ENCODE measurements at places on chromosomes 6 and 20.

- peak; percentile 41 for DNase-seq
These were observed 11.3 kb downstream of the ELMO2 start for GRCh38 chr20:46394872-46395760.

DNA sequence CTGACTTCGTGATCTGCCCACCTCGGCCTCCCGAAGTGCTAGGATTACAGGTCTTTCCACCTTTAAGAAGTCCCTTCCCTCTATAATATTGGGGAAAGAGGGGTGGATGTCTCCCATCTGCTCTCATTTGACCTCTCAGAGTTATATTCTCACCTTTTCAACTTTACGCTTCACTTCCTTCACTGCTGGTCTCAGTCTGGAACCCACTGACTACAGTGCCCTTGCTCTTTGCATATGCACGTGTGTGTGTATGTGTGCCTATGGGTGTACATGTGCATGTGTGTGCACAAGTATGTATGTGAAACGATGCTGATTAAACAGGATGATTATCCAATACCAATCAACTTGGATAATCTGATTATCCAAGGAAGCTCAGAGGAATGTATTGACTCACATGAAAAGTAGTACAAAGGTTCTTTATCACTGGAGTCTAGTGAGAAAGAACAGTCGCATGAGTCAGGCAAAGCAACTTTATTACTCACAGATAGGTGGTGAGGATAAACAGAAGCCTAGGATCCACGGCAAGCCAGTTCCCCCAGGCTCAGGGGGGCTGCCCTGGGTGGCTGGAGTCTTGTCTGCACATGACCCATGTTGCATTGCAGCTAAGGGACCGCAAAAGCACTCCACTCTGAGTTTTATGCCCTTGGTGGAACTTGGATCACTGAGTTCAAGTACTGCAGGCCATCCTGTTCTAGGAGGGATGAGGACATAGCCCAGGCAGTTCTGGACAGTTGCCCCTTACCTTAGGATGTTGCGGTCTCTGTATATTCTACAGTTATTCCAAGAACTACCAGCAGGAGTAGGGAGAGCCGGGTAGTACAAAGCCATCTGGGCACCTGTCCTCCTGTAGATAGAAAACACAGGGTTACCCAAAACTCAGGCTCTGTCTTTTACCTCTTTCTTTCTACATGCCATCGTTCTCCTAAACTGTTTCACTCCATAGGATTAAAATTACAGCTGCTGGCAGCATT lies 50.9 kb downstream of the SNRNP48 start:
- DNase-seq, result no peak

DNA sequence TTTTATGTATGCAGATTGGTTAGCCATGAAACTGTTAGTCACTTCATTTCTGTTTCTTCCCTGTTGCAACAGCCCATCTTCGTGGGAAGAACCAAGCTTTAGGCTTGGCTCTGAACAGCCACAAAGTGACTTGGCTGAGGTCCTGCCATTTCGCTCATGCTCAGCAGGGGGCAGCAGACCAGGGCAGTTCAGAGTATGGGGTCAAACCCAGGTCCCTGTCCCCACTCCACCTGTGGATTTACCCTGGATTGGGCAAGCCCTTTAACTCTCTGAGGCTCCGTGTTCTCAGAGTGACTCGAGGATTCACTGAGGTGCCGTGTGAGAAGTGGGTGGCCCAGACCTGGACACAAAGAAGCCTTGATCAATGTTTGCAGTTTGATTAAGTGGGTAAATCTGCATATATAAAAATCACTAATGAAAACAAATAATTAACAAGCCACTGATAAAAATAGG lies 19.8 kb upstream of the MAP1LC3A start:
- DNase-seq, result no peak

DNA sequence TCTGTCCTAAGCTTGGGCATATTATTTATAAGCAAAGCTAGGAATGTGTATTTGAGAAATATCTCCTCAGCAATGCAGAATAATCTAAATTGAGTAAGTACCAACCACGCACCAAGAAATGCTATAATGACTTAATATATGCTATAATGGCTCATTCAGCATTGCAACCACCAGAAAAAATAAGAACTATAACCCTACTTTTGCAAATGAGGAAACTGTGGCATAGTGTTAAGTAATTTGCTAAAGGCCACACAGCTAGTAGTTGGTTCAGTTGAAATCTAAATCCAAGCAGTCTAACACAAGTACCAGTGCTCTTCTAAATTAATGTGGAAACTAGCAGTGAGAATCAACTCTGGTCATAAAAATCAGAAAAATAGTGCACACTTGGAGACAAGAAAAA lies 35.7 kb downstream of the HBS1L start:
- no peak for DNase-seq

DNA sequence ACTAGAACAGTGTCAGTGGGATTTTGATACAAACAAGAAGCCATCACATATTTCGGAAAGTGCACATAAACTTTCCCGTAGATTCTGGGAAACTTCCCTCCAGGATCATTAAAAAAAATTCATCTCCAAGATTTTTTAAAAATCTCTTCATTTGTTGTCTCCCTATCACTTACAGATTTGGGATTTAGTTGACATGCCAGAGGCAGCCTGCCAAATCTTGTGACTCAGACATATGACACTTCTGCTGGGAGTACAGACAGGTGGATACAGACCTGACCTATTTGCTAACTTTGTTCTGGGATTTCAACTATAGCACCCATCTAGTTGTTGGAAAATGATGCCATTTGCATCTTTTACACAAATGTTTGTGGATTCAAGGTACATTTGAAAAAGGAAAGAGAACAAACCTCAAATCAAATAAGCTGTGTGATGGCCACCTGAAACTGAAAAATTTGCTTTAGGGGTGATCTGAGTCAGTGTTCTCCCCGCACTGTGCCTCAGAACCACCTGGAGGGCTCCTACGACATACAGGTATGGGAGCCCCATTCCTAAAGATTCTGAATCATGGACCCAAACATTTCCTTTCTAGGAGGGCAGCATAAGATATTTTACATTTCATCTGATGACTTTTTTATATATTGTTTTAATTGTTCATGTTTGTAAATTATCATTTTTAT lies 21.9 kb upstream of the CD2AP start:
- DNase-seq, result no peak

- DNase-seq, result no peak
These were observed 4.9 kb upstream of the DEK start for GRCh38 chr6:18269253-18269652.

- DNase-seq, result no peak
These were observed 79.1 kb downstream of the RPP40 start for GRCh38 chr6:4924661-4925271.

- DNase-seq, result no peak
These were observed 68.7 kb downstream of the GRM1 start for GRCh38 chr6:146097586-146097985.

- no peak for DNase-seq
These were observed 38.9 kb downstream of the FBXO9 start for GRCh38 chr6:53103993-53104675.

- DNase-seq, result no peak
These were observed 56.5 kb upstream of the HDGFL1 start for GRCh38 chr6:22512686-22513427.

DNA sequence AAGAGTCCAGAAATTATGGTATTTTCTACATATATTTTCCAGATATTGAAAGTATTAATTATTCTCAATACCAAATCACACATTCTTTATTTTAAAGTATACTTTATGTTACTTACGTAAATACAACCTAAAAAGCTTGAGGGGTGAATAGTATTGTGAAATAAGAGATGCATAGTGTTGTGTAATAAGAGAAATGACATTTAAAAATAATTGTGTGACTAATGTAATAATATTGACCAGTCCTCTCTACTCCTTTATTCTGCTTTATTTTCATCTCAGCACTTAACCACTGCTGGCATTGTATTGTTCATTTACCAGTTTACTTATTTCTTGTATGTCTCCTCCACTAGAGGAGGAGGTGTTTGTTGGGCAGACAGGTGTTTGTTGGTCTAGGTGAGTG lies 135.6 kb downstream of the EYA4 start:
- DNase-seq, result no peak

DNA sequence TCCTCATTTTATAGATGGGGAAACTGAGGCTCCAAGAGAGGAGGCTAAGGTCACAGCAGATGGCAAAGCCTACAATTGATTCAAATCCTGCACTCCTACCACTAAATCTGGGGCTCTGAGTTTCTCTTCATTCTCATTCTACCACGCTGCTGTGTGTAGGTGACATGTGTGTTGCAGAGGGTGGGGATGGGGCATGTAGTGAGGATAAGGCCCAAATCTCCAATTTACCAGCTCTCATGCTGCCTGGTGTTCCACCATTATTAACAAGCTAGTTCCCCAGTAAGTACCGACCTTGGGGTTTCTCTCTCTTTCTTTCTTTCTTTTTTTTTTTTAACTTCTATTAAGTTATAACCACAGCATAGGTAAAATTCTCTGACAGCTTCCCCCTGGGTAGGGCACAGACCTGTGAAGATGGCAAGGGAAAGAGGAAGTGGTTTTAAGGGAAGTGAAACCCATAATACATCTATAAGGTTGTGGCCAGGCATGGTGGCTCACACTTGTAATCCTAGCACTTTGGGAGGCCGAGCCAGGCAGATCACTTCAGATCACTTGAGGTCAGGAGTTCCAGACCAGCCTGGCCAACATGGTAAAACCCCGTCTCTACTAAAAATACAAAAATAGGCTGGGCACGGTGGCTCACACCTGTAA lies 13.0 kb upstream of the MATN4 start:
- DNase-seq, result no peak

GRCh38 chr6:19851241-19852089 lies 14.3 kb downstream of the ID4 start:
- DNase-seq, result peak; percentile 27

DNA sequence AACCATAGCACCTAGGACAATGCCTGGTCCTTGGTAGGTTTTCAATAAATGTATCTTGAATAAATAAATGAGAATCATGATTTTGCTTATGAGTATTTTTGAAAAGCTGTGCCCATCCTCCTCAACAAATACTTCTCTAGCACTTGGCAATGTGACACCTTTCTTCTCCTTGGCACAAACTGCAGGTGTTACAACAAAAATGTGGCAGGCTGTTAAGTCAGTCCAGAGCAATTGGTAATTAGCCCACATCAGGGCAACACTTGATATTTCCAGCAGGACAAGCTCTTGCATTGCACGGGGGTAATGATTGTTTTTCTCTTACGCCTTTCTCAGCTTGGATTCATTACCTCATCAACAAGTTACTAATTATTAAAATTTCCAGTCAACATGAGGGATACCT lies 31.6 kb upstream of the SNX9 start:
- no peak for DNase-seq

- no peak for DNase-seq
These were observed 209.8 kb downstream of the HIVEP2 start for GRCh38 chr6:142735204-142735603.

DNA sequence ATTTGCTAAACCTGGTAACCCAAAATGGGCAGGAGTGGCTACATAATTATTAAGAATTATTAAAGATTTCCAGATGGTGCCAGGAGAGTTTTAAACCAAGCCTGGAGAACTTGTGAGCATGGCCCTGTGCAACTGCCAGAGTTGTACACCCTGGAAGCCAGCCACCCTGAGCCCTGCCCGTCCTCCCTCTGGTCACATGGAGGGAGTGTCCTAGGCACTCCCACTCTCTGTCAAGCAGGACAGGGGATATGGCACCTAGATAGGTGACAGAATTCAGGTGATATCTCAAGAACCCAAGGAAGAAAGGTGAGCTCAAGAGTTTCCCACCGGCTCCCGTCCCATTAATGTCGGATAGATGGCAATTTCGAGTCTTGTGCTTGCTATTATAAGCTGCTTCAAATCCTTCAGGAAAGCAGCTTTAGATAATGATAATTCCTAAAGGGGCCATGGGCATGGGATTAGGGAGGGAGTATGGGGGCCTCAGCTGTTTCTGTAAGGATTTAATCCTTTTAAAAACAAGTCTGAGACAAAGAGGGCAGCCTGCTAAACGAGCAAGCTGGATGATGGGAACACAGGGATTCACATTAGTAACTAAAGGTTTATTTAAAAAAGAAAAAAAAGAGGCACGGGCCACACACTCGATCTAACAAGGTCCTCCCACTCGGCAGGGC lies 169.1 kb downstream of the BMP7 start:
- DNase-seq, result no peak

DNA sequence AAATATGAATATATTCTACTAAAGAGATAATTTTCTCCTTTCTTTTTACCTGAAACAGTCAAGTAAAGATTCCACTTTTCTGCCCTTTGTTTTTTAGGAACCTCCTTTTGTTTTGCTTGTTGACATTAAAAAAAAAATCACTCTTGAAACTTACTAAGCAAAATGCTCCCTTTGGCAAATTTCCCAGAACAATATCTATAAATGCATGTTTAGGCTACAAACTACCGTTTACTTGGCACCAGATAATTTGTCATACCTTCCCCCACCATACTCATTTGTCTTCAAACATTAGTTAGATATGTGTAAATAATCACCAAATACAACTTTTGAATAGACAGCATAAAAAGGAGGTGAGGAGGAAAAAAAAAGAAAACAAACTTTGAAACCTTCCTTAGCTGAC lies 604.7 kb downstream of the RFPL4B start:
- DNase-seq, result no peak

DNA sequence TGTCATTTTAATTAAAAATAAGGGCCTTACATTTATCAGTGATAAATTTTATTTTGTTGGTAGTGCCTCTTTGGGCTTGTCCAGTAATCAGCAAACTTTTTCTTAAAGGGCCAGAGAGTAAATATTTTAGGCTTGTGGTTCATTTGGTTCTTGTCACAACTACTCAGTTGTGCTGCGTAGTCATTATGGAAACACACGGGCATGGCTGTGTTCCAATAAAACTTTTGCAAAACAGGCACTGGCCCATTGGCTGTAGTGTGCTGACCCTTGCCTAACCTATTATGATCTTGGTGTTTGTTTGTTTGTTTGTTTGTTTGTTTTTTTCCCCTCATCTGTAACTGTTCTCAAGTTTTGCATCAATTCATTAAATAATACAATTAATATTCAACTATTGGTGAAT lies 19.4 kb downstream of the TBPL1 start:
- DNase-seq, result no peak

- DNase-seq, result no peak
These were observed 65.8 kb downstream of the ADGRG6 start for GRCh38 chr6:142367501-142368018.

DNA sequence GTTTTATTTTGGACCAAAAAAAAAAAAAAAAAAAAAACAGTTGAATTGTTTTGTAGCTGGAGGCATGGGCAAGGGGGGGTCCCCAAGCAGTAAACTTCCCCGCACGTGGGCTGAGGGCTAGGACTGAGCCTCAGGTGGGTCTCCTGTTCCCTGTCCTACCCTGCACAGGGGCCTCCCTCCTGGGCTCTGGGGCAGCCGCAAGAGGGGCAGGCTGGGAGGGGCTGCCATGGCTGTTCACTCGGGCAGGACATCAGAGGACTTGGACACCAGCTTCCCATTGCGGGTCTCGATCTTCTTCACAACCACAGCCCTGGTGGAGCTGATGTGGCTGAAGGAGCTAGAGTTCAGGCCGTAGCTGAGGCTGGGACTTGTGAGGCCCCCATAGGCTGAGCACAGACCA lies 21.1 kb downstream of the SGK1 start:
- DNase-seq, result no peak

Measured in NCI-H187 treated with DMSO at 0.1 percent for 48 hours (cell line).